Suppressor macrophage treated with lipopolysaccharide for 1 hour (primary cell): ENCODE measurements at places on chromosomes 6 and 20.

DNA sequence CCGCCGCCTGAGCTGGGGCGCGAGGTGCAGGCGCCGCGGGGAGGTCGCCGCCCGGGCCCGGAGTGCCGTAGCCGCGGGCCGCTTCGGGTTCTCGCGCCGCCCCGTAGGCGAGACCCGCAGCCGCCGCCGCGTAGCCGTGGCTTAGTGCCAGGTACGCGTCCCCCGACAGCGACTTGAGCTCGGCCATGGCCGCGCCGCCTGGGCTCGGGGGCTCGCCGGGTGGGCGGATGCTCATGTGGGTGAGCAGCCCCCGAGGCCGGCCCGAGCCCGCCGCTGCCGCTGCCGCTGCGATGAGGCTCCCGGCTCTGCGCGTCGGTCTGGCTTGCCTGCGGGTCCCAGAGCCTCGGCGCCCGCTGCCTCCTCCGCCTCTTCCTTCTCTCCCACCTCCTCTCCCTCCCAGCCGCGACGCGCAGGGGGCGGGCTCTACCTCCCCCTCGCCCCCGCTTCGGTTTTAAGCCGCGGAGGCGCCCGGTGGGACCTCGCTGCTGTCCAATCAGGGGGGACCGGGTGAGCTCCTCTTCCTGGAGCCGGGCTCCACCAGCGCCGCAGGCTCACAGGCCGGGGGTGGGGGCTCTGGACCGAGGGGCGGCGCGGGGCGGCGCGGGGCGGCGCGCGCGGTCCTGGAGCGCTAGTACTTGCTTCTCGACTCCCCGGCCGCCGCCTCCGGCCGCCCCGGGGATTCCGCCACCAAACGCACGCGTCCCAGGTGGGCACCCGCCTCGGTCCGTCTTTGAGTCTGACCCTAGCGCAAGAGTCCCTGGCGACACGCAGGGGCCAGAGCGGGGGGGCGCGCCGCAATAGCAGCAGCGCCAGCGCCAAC, at the start of gene BHLHE23:
Gene BHLHE23 (minus strand): TSS at position 425 of the 820 bp plus-strand sequence. CDS start 190 bp downstream, at position 235.
- no peak for DNase-seq

- no peak for DNase-seq
Observed at GRCh38 chr6:135298455-135298854, 117.3 kb downstream of the MYB start.

DNA sequence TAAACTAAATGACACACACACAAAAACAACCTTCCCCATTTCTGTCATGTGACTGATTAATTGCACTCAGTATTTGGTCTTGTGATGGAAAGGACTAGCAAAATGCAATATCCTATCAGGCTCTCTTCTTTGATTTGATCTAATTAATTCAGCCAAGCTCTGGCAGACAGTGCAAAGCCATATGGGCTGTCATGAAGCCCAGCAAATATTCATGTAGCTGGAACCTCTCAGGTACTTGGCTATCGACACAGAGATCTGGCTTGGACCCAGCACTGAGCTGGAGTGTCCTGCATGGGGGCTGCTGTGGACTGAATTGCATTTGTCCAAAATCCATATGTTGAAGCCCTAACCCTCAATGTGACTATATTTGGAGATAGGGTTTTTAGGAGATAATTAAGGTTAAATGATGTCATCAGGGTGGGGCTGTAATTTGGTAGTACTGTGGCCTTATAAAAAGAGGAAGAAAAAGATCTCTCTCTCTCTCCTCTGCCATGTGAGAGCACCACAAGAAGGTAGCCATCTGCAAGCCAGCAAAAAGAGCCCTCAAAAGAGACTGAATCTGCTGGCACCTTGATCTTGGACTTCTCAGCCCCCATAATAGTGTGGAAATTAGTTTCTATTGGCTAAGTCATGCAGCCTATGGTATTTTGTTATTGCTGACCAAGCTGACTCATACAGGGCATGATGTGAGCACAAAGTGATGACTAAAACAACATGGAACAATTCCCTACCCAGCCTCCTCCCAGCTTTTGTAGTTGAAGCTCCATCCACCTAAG, 77.1 kb downstream of the STMND1 start:
- DNase-seq = peak; percentile 46

GRCh38 chr20:63704749-63705117, 3.0 kb downstream of the ARFRP1 start:
- DNase-seq = no peak

- DNase-seq = no peak
Observed at GRCh38 chr6:157269261-157269794, 54.0 kb downstream of the TMEM242 start.

GRCh38 chr20:49603209-49603627, 35.3 kb upstream of the PTGIS start:
- no peak for DNase-seq

GRCh38 chr6:129498950-129499842, 210.8 kb downstream of the ARHGAP18 start:
- DNase-seq = peak; percentile 63

GRCh38 chr20:13318871-13319521, 97.9 kb downstream of the ISM1 start:
- DNase-seq = no peak

DNA sequence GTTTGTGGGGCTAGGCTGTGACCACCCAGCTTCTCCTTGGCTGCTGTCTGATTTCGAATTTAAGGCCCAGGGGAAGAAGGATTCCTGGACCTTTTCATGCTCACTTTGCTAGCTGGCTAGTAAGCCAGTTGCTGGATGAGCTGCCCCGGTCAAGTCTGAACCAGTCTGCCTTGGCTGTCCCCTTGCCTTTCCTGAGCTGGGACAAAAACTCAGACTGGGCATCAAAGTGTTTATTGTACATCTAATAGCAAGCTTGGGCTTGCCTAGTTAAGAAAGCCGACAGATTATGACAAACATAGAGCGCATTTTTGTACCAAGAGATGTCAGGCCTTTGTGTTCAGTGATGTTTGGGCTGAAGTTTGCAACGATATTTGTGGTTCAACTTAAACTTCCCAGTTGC, 750 bp upstream of the PAK5 start:
- no peak for DNase-seq

DNA sequence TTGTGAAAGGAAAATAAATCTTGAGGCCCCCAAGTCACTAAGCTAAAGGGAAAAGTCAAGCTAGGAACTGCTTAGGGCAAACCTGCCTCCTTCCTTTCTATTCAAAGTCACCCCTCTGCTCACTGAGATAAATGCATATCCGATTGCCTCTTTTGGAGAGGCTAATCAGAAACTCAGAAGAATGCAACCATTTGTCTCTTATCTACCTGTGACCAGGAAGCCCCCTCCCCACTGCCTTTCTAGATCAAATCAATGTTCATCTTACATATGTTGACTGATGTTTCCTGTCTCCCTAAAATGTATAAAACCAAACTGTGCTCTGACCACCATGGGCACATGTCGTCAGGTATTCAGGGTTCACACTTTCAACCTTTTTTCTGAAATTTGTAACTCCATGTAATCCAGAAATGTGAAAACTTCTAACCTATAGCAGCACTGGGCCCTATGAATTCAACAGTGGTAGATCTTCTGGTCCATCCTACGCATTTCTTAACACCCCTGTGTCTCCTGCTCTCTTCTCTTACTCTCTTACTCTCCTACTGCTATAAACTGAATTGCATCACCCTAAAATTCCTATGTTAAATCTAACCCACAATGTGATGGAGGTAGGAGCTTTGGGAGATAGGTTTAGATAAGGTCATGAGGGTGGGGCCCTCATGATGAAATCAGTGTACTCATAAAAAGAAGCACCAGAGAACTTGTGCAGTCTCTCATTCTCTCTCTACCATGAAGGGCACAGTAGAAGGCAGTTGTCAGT, 89.3 kb downstream of the EPB41L2 start:
- no peak for DNase-seq

GRCh38 chr20:53950031-53950430, 120.4 kb downstream of the BCAS1 start:
- peak; percentile 53 for DNase-seq

DNA sequence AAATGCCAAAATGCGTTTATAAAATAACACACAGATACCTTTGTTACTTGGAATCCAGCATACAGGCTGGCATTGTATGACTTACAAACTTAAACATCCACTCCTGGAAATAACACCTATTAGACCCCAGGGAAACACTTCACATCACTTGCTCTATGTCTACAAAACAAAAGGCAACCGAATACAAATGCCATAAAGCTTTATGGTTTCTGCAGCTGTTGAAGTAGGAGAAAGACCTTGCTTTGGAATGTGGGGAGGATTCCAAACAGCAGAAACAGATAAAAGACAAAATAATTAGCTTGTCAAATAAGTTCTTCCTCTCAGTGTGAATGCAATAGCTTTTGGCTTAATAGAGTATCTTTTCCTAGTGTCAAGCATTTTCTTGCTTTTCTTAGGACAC, 9.8 kb upstream of the AMD1 start:
- DNase-seq = no peak

DNA sequence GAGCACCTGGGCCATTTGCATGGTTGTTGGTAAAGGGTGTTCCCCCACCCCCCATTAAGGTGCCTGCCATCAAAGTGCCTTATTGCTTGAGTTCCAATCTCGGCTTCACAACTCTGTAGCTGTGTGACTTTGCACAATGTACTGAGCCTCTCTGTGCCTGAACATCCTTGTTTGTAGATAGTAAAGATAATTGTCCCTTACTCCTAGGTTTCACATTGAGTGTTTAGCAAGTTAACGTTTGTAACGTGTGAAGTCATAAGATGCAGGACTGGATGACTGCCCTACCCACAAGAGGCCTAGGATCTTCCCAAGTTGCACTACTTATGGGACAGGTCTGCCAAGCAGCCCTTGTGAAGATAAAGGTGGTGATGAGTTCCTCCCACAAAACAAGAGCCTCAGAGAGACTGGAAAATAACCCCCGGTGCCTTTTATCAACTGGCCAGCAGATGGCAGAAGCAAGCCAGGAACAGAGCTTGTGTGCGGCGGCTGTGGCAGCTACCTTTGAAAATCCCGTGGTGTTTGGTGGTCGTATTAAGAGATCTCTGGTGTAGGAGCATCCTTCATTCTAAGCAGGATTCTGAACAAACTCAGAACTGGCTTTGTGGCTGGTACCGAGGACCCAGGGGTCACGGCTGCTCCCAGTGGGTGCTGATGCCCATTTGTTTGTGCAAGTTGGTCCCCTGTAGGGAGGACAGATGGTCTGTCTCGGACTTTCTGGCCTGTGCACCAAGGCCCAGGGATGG, 99.1 kb downstream of the CDH26 start:
- DNase-seq = peak; percentile 80

GRCh38 chr6:119524410-119524809, 174.8 kb upstream of the MAN1A1 start:
- DNase-seq = no peak

DNA sequence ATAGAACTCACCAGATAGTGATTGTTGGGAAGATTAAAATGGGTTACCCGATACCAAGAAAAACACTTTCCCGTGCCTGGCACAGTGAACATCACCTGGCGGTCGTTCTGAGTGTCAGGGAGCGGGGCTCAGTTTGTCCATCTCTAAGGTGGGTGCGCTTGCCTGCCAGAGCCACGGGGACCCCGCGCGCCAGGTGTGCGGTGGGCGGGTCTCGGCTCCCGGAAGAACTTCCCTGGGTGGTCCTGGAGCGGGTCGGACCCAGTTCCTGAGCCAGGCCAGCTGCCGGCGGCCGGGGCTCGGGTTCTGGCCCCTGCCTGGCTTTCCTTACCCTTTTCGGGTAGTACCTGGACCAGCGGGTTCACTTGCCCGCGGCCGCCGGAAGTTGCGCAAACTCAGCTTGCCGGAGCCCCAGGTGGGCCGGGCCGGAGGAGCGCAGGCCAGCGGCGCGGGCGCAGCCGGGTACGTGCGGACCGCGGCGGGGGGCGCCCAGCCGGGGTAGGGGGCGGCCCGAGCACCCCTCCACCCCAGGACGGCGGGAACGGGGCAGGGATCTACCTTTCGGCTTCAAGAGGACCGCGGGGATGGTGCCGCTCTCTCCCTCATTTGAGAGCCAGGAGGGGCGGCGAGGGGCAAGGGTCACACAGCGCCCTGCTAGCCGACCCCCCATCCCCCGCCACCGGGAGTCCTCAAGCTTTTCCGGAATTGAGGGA, 7.5 kb downstream of the FAM110A start:
- DNase-seq = no peak

DNA sequence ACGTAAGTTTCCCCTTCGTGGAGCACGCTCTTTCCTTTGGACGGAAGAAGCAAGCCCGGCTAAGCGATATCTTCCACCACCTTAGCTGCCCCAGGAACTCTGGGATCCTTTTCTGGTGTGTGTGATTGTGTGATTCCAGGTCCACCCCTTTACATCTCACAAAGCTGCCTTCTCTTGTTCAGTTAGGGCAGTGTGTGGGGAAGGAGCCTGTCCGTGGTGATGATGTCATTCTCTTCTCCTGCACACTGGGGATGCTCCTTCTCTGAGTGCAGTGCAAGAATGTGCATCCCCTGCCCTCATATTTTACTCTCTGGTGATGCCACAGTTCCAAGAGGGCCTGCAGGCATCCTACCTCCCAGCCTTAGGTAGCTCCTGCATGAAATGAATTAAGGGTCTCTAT, 30.3 kb downstream of the BNIP5 start:
- DNase-seq = peak; percentile 59

DNA sequence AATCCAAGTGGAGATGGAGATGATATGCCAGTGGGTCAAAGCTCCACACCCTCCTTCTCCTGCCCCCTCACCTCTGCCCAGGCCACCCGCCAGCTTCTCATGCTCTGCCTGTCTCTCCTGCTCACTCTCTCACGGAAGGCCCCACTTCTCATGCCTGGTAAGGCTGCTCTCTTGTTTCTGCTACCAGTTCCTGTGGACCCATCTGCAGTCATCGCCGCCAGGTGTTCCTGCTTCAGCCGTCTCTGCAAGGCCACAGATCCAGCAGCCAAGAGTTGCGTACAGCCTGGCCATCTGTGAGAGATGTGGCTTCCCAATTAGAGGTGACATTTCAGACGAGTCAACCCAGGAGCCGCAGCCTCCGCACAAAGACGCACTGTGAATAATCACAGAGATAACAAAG, 40.8 kb upstream of the NXT1 start:
- DNase-seq = no peak

DNA sequence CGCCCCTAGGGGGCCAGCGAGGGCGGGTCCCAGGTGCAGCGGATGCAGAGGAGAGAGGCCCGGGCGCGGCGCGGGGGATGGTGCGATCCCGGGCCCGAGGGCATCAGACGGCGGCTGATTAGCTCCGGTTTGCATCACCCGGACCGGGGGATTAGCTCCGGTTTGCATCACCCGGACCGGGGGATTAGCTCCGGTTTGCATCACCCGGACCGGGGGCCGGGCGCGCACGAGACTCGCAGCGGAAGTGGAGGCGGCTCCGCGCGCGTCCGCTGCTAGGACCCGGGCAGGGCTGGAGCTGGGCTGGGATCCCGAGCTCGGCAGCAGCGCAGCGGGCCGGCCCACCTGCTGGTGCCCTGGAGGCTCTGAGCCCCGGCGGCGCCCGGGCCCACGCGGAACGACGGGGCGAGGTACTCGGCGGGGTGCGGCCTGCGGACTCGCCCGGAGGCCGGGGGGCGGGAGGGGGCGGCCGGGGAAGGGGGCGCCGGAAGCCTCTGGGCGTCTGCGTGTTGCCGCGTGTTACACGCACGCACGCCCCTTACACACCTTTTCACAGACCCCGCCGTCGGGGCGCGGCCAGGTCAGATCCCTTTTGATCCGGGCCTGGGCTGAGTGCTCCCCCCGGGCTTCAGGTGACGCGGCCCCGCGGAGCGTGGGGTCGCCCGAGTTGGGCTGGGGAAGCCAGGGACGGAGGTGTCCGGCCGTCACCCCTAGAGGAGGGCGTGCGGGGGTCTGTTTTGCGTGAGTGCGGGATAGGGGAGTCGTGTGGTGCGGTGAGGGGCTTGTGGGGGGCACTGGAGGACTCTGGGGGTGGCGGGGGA, 412 bp downstream of the TRIB3 start:
- DNase-seq = peak; percentile 89
